D341Med (cell line): ENCODE measurements at places on chromosomes 2 and 18.

GRCh38 chr2:129478902-129479517, 500.5 kb upstream of the RAB6C start:
- no peak for DNase-seq

DNA sequence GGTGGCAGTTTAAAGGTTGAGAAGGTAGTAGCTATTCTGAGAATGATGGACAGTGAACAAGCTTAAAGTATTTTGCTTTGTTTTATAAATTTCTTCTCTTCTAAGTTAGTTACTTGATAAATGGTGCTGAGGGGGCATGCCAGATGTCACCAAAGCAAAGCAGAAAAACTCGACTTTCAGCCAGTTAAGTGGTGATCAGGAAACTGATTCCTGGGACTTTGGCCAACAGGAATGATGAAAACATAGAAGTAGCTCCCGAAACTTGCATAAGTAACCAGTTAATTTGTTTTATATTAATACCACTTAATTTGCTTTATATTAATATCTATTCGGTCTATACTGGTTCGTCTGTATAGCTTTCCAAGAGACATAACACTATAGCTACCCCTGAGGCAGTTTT, 82.6 kb downstream of the FANCL start:
- DNase-seq, result no peak

- no peak for DNase-seq
These were observed 135.5 kb upstream of the CXCR4 start for GRCh38 chr2:136253288-136254004.

GRCh38 chr2:238601433-238602222, 174.9 kb downstream of the ASB1 start:
- no peak for DNase-seq

DNA sequence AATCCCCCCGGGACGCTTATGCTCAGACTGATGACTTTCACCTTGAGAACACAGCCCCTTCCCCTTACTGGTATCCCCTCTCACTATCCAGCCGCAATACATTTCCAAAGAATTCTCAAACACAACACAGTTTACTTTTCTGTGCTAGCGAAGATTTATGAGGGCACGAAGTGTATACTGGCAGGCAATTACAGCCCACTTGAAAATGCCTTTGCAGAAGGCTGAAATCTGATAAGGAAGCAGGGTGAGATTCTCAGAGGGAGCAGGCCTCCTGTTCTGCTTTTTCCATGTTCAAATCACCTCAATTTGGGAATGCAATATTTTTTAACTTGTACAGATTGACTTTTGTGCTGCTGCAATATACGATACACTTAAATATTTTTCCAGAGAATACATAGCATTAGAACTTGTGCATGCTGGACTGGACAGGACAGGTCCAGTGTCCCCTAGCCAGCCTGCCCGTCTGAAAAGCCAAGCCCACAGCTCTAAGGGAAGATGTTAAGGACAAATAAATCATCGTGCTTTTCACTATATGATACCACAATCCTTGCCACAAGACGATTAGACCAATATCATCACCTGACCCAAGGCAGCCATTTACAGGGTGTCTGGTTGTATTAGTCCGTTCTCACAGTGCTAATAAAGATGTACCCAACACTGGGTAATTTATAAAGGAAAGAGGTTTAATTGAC, 262.1 kb downstream of the EPHA4 start:
- no peak for DNase-seq

DNA sequence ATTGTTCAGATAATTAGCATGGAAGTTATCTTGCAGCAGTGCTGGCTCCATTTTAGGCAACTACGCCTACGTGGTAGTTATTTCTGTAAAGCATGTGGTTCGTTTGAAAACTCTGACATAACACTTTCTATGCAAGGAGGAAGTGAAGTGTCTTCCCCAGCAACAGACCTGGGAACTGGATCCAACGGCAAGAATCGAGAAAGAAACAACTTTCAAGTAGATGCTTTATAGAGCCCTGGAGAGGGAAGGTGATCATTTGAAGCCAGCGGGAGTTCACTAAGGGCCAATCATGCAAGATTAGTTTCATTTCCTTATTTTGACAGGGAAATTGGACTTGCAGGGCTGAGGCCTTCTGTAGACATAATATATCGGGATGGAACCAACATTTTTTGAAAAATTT, 218.3 kb downstream of the ACKR3 start:
- no peak for DNase-seq

DNA sequence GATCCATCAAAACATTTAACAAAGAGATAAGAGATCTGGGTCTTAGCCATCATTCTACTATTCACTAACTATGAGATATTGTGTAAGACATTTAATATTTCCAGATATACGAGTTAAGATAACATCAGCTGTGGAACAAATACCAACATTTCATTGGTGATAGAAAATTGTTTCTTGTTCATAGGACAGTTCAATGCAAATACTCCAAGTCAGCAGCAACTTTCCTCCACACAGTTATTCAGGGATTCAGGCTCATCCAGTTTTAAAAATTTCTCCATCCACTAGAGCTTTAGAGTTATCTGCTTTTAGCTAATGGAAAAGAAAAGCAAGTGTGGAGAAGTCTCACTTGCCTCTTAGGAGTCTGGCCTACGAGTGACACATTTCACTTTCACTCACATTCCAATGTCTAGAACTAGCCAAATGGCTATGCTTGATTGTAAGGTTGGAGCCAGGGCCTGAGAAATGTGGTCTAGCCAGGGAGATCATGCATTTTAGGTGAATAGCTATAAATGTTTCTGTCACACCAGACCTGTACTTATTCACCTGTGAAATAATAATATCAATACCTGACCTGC, 119.3 kb upstream of the MAPRE2 start:
- no peak for DNase-seq

DNA sequence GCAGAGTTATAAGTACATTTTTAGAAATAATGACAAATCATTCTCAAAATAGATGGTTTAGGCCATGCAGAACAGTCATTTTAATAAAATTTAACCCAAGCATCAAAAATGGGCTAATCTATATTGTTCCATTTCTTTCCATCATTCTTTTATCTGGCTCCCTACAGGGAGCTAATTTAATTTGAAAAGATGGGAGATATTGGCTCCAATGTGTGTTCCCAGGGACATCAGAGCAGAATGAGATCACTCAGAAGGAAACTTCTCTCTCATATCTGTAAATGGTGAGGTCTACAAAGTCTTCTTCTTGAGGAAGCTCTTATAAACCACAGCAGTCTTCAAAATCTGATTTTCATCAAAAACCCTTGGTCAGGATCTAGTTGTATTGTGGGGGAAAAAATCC, 119.4 kb upstream of the RAB6C start:
- DNase-seq, result no peak

DNA sequence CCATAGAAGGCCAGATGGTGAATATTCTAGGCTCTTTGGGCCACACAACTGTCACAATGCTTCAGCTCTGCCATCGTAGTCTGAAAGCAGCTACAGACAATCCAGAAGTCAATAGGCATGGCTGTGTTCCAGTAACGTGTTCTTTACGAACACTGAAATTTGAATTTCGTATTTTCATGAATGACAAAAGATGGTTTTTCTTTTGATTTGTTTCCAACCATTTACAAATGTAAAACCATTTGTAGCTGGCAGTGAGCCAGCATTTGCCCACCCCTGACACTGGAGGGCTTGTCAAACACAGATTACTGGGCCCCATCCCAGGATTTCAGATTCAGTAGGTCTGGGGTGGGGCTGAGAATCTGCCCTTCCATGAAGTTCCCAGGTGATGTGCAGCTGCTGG, 83.0 kb upstream of the ATG16L1 start:
- no peak for DNase-seq

DNA sequence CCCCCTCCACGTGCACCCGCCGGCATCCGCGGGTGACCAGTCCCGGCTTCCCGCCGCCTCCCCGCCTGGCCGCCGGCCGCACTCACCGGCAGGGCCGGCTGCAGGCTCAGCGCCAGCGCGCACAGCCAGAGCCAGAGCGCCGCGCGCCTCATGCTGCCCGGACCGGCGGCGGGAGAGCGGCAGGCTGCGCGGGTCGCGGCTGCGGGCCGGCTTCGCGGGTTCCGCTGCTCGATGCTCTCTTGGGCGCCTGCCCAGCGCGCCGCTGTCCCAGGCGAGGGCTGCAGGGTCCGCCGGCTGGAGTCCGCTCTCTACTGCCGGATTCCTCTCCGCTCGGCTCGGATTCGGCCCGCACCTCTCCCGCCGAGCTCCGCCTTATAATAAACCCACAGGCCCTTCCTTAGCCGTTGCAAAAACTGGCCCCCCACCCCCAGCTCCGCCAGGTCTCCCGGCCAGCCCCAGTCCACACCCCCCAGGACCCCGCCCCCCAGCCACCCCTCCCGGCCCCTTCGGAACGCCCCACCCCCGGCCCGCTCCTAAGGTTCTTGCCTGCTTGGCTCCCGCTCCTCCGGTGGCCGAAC, at the start of gene SDC1:
Gene SDC1 (minus strand): TSS at position 415 of the 578 bp plus-strand sequence. CDS start 263 bp downstream, at position 152.
- peak; percentile 79 for DNase-seq

- DNase-seq, result peak; percentile 51
These were observed 73.5 kb downstream of the LIMS1 start for GRCh38 chr2:108607706-108608301.

- DNase-seq, result no peak
These were observed 23.0 kb downstream of the EPHA4 start for GRCh38 chr2:221549143-221549542.

DNA sequence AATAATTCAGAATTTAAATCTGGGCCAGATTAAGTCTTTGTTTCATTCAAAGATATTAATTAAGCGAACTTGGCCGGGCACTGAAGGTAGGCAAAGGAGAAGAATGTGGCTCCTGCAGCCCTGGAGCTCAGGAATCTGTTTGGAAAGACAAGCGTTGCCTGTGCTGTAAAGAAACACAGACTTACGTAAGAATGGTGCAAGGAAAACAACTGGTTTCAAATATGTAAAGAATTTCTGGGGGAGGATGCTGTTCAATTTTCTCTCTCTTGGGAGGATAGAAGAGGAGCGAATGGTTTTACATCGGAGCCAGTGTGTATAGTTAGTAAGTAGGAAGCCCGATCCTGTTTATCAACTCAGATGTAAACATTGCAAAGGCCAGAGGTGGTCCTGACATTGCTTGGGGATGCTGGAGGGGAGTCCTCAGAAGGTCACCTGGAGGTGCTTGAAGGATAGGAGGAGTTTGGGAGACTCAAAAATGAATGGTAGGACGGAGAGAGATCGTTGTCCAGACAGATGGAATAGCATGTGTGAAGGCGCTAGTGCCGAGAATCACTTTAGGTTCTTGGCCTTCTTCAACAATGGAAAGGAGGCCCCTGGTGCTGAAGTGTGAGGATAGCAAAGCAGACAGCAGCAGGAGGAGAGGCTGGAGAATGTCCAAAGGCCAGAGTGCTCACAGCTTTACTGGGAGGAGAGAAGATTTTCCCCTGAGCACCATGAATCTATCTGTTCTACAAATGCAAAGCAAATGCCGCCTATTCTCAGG, 456.1 kb downstream of the LPIN1 start:
- DNase-seq, result no peak

- no peak for DNase-seq
These were observed 40.7 kb downstream of the PKP4 start for GRCh38 chr2:158497486-158497885.

GRCh38 chr2:60796573-60797509, 40.8 kb downstream of the PAPOLG start:
- no peak for DNase-seq

- DNase-seq, result no peak
These were observed 487.2 kb downstream of the DCDC2C start for GRCh38 chr2:4190548-4190947.

GRCh38 chr2:234970477-234970882, 18.7 kb downstream of the SH3BP4 start:
- DNase-seq, result no peak

GRCh38 chr2:150624001-150624401, 136.5 kb upstream of the RND3 start:
- DNase-seq, result no peak

DNA sequence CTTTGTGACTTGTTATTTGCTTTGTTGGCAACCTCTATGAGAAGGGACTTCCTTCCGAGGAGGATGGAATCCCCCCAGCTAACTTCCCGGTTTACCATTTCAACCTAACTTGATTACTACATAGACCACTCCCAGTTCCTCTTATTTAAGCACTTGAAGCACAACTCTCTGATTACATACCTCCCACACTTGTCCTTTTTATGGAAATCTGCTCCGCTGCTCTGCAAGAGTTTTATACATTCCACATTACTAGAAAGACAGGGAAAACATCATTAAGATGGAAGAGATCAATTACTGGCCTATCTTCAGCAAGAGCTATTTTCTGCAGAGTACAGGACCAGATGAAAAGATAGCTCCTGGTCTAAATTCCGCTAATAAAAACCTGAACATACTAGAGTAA, 160.0 kb upstream of the PGAP1 start:
- DNase-seq, result no peak
